ENCODE measurements at places on chromosomes 5 and 9. TPM values are rescaled to one million over a fixed set of nuclear protein-coding genes. Genes with fewer than 3 reads are reported as not detected.

The ACTBL2 gene
- not detected for total RNA-seq

The FAT2 gene
- not detected for total RNA-seq

The TAF11L3 gene
- not detected for total RNA-seq

The NSG2 gene
- 0.11 TPM for total RNA-seq

DNA sequence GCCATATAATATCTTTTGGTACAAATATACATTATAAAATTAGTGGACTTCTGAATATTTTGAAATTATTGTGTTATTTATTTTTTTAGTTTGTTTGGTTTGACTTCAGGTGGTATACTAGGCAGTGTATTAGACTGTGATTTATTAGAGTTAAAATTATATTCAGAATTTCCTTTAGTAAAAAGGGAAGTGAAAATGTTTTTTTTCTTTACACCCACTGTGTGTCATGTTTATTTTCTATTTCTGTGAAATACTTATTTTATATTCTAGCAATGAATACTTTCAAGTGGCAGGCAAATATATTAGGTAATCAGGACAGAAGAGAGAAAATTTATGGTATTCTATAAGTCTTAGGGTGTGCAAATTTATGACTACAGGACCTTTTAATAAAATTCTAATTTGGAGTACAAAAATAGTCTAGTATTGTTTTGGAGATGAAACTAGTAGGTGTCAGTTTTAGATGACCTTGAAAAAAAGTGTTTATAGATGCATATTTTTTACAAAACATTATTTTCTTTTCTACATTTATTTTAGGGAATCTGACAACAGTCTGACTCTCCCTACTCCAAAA, 8.8 kb downstream of the CSNK1G3 start:
- no peak overlapping the region for H3K27ac ChIP-seq
- no peaks in the 10 kb centered on the region for H3K36me3 ChIP-seq
- no peaks in the 10 kb centered on the region for H3K27me3 ChIP-seq
- DNase-seq: no peak
- H3K4me1 ChIP-seq: peaks cover 8% of the 10 kb centered on the region

GRCh38 chr5:173290477-173291131, 37.6 kb downstream of the STC2 start:
- peaks cover 20% of the 10 kb centered on the region for H3K27me3 ChIP-seq
- no peak for DNase-seq
- no peaks in the 10 kb centered on the region for H3K36me3 ChIP-seq
- peaks cover 4% of the 10 kb centered on the region for H3K4me1 ChIP-seq

GRCh38 chr5:6611334-6612256, 21.2 kb downstream of the NSUN2 start:
- H3K27ac ChIP-seq: no peak overlapping the region
- DNase-seq: no peak
- H3K4me3 ChIP-seq: no peak overlapping the region
- peaks cover 96% of the 10 kb centered on the region for H3K36me3 ChIP-seq
- H3K27me3 ChIP-seq: no peaks in the 10 kb centered on the region
- H3K4me1 ChIP-seq: no peaks in the 10 kb centered on the region

DNA sequence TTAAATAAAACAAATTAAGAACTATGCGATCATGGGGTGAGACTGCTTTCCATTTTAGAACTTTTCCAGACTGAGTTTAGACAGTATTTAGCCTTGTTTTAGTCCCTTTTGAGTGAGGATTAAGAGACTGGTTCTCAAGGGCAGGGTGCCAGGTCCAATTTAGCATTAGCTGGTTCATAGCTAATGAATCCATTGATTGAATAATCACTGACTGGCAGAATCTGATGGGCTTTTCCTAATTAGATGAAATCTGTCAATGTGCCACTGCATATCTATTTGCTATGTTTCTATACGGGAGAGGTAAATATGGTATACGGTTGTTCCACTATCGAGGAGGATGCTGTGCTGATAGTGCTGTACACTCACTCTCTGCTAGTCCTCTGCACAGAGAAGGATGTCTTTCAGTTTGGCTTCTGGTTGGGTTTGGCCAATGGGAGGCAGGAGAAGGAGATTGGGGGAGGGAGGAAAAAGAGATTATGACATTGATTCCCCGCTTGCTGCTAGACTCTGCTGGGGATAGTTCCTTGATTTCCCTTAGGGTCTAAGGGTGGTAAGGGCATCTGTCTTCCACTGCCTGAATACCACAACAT, 496.6 kb downstream of the CTNND2 start:
- DNase-seq: no peak
- no peak overlapping the region for H3K27ac ChIP-seq
- H3K36me3 ChIP-seq: no peaks in the 10 kb centered on the region
- H3K4me1 ChIP-seq: no peaks in the 10 kb centered on the region

DNA sequence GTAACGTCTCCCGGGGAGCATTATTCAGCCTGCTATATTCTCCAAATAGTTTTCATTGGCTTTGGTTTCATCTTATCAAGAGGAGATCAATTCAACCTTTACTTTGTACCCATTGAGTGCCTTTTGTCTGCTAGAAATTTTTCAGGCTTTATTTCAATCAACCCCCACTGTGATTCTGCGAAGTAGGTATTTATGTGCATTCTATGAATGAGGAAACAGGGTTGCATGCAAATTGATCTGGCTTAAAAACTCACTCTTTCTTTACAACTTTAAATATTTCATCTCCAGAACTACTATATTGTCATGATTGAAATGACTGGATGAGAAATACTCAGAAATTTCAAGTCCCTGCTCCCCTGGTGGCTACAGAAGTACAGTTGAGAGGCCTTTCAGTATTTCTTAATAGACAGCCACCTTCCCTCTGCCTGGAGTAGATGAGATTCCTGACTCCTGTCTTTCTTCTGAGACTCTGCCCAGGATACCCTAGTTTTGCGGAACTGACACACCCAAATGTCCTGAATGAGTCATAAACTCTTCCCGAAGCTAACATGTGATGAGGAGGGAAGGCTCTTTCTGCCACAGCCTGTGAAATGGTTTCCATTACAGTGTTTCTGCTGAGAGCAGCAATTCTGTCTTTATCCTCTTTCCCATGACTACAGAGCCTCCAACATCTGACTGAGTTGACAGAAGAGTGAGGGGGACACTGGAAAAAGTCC, 52.6 kb upstream of the TNC start:
- H3K27me3 ChIP-seq: no peaks in the 10 kb centered on the region
- H3K27ac ChIP-seq: no peak overlapping the region
- no peaks in the 10 kb centered on the region for H3K4me1 ChIP-seq
- H3K36me3 ChIP-seq: no peaks in the 10 kb centered on the region
- no peak for DNase-seq
- no peak overlapping the region for H3K4me3 ChIP-seq

- no peak overlapping the region for H3K4me3 ChIP-seq
- no peak overlapping the region for H3K27ac ChIP-seq
- no peaks in the 10 kb centered on the region for H3K27me3 ChIP-seq
- DNase-seq: no peak
- H3K4me1 ChIP-seq: no peaks in the 10 kb centered on the region
These were observed 56.4 kb downstream of the NIPSNAP3B start for GRCh38 chr9:104820336-104820735.

GRCh38 chr5:10562201-10563109, 1.4 kb upstream of the ANKRD33B start:
- H3K4me1 ChIP-seq: peaks cover 11% of the 10 kb centered on the region
- H3K4me3 ChIP-seq: no peak overlapping the region
- DNase-seq: no peak
- H3K27ac ChIP-seq: no peak overlapping the region
- no peaks in the 10 kb centered on the region for H3K36me3 ChIP-seq
- peaks cover 4% of the 10 kb centered on the region for H3K27me3 ChIP-seq

DNA sequence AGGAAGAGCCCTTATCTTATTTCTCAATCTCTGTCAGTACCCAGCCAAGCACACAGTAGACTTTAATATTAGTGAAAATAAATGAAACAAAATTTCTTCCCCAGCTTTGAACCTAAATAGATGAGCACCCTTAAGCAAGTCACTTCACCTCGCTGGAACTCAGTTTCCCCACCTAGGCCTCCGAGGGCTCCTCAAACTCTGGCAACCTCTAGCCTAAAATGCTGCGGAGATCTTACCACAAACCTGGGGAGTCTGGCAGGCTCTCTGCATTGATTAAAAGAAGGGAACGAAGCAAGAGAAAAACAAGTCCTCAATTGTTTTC, 326 bp downstream of the RIGI start:
- DNase-seq: no peak
- H3K27me3 ChIP-seq: no peaks in the 10 kb centered on the region
- peaks cover 33% of the 10 kb centered on the region for H3K4me1 ChIP-seq
- H3K4me3 ChIP-seq: peak overlapping the region; percentile 91
- H3K27ac ChIP-seq: peak overlapping the region; percentile 86
- H3K36me3 ChIP-seq: no peaks in the 10 kb centered on the region

DNA sequence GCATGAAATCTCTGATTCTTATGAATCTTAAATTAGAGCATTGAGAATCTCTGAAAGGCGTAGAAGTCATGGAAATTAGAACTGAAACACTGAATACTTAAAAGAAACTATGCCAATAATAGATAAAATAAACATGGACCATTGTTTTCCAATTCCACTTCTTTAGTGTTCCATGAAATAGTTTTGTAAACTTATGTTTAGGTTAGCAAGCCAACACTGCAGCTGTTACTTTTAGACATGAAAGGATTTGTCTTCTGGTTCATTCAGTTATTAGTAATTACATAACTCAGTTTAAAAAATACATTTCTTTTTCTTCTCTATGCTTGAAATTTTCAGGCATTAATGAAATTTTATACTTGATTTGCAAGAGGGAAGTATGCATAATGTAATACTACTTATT, 733.4 kb upstream of the NUDT12 start:
- H3K4me3 ChIP-seq: no peak overlapping the region
- H3K27ac ChIP-seq: no peak overlapping the region
- DNase-seq: no peak
- H3K27me3 ChIP-seq: no peaks in the 10 kb centered on the region
- H3K4me1 ChIP-seq: no peaks in the 10 kb centered on the region

GRCh38 chr5:167731951-167732350, 559.5 kb upstream of the WWC1 start:
- no peaks in the 10 kb centered on the region for H3K36me3 ChIP-seq
- H3K4me1 ChIP-seq: no peaks in the 10 kb centered on the region
- no peaks in the 10 kb centered on the region for H3K27me3 ChIP-seq
- no peak overlapping the region for H3K4me3 ChIP-seq
- no peak for DNase-seq

- DNase-seq: no peak
- no peak overlapping the region for H3K4me3 ChIP-seq
- H3K4me1 ChIP-seq: no peaks in the 10 kb centered on the region
- H3K27me3 ChIP-seq: no peaks in the 10 kb centered on the region
- H3K36me3 ChIP-seq: no peaks in the 10 kb centered on the region
- no peak overlapping the region for H3K27ac ChIP-seq
These were observed 446.9 kb upstream of the CLINT1 start for GRCh38 chr5:158305861-158306260.

DNA sequence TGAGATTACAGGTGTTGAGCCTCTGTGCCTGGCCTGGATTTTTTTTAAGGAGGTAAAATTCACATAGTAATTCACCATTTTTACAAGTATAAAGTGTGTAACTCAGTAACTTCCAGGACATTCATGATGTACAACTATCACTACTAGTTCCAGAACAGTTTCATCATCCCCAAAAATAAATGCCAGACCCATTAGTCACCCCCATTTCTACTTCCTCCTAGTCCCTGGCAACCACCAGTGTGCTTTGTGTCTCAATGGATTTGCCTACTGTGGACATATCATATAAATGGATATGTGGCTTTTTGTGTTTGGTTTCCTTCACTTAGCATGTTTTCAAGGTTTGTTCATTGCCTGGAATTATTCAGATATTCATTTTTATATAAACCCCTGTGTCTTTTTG, 72.5 kb upstream of the PANK3 start:
- no peaks in the 10 kb centered on the region for H3K27me3 ChIP-seq
- no peak overlapping the region for H3K27ac ChIP-seq
- H3K36me3 ChIP-seq: no peaks in the 10 kb centered on the region
- no peak for DNase-seq

GRCh38 chr9:127910613-127911205, 6.1 kb downstream of the ST6GALNAC4 start:
- no peak overlapping the region for H3K4me3 ChIP-seq
- peaks cover 26% of the 10 kb centered on the region for H3K4me1 ChIP-seq
- H3K36me3 ChIP-seq: no peaks in the 10 kb centered on the region

DNA sequence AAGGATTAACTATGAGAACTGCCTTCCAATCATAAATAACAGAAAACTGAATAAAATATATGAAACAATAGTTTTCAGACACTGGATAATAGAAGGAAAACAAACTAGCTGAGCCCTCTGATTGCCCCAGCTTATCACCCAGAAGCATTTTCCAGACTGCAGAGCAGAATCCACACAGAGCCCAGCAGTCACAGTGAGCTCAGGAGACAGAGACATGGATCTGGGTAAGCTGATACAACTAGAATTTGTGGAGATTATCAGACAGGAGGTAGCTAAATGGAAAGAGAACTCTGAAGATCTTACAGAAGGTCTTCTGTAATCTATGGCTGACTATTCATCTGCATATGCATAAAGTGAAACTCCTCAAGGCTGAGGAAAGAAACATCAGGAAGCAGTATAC, 128.8 kb downstream of the NR2F1-AS1 start:
- H3K4me3 ChIP-seq: no peak overlapping the region
- H3K4me1 ChIP-seq: no peaks in the 10 kb centered on the region

GRCh38 chr9:93708289-93708986, 132.1 kb downstream of the PHF2 start:
- no peaks in the 10 kb centered on the region for H3K27me3 ChIP-seq
- H3K27ac ChIP-seq: no peak overlapping the region
- no peaks in the 10 kb centered on the region for H3K4me1 ChIP-seq
- no peak overlapping the region for H3K4me3 ChIP-seq
- H3K36me3 ChIP-seq: no peaks in the 10 kb centered on the region

GRCh38 chr9:89667726-89668125, 62.9 kb downstream of the GADD45G start:
- peaks cover 3% of the 10 kb centered on the region for H3K4me1 ChIP-seq
- no peaks in the 10 kb centered on the region for H3K27me3 ChIP-seq
- H3K4me3 ChIP-seq: no peak overlapping the region
- DNase-seq: no peak
- no peaks in the 10 kb centered on the region for H3K36me3 ChIP-seq

GRCh38 chr5:124997186-124997893, 250.9 kb upstream of the ZNF608 start:
- no peak overlapping the region for H3K4me3 ChIP-seq
- no peaks in the 10 kb centered on the region for H3K36me3 ChIP-seq
- H3K27me3 ChIP-seq: no peaks in the 10 kb centered on the region
- no peak overlapping the region for H3K27ac ChIP-seq

- H3K27ac ChIP-seq: no peak overlapping the region
- H3K27me3 ChIP-seq: no peaks in the 10 kb centered on the region
- peaks cover 68% of the 10 kb centered on the region for H3K36me3 ChIP-seq
- H3K4me3 ChIP-seq: no peak overlapping the region
These were observed 17.8 kb downstream of the FBXO38 start for GRCh38 chr5:148401604-148402003.

GRCh38 chr5:166724284-166724683, 1567.2 kb upstream of the WWC1 start:
- H3K4me1 ChIP-seq: no peaks in the 10 kb centered on the region
- H3K27me3 ChIP-seq: no peaks in the 10 kb centered on the region
- H3K27ac ChIP-seq: no peak overlapping the region
- H3K36me3 ChIP-seq: no peaks in the 10 kb centered on the region

DNA sequence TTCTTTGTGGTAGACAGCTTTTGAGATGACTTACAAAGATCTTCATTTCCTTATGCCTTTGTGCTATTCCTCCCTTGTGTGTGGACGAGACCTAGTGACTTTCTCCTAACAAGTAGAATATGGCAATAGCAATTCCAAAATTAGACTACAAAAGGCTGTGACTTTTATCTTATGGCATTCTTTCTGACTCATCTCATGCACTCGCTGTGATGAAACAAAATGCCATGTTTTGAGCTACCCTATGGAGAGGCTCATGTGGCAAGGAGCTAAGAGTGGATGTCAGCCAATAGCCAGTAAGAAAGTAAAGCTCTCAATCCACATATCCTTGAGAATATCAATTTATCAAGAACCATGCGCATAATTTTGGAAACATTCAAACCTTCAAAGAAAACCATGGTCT, 380.5 kb upstream of the SMC2 start:
- no peaks in the 10 kb centered on the region for H3K27me3 ChIP-seq
- no peak overlapping the region for H3K27ac ChIP-seq
- H3K36me3 ChIP-seq: no peaks in the 10 kb centered on the region
- H3K4me3 ChIP-seq: no peak overlapping the region
- DNase-seq: no peak

All from heart right ventricle (tissue), 16 donors.